ENCODE measurements at places on chromosomes 13 and 19. TPM values are rescaled to one million over a fixed set of nuclear protein-coding genes. Genes with fewer than 3 reads are reported as not detected.

Gene VSTM1
- not detected for total RNA-seq

Gene ZAR1L
- total RNA-seq, result not detected

Gene ZNF813
- 3.7 TPM for total RNA-seq

Gene KLK15
- total RNA-seq, result not detected

Gene IL11
- 1.1 TPM for total RNA-seq

Gene ZNF880
- total RNA-seq, result 31.3 TPM

Gene ERICH6B
- total RNA-seq, result not detected
